ENCODE measurements at places on chromosomes 3 and 15. TPM values are rescaled to one million over a fixed set of nuclear protein-coding genes. Genes with fewer than 3 reads are reported as not detected.

Gene GLCE
- total RNA-seq = 22.4 TPM

Gene FAM43A
- 8.9 TPM for total RNA-seq

Gene FETUB
- 0.25 TPM for total RNA-seq

Gene CRABP1
- 2.1 TPM for total RNA-seq

Gene GOLGA6L26
- total RNA-seq = not detected

Gene HCLS1
- total RNA-seq = 0.14 TPM

Gene CNTN3
- total RNA-seq = not detected

Gene ERICH6
- total RNA-seq = not detected

Gene SLC22A13
- total RNA-seq = 0.13 TPM

Gene TRAIP
- 15.6 TPM for total RNA-seq

Gene DNASE1L3
- total RNA-seq = not detected
